Stimulated activated CD8-positive, alpha-beta memory T cell treated with anti-CD3 and anti-CD28 coated beads, Interleukin-7, amount 100 ng/mL, for 1 hour (primary cell): ENCODE measurements at places on chromosomes 3 and 15.

- no peak for DNase-seq
Observed at GRCh38 chr3:169509780-169510692, 153.5 kb downstream of the MECOM start.

- DNase-seq, result no peak
Observed at GRCh38 chr15:65653341-65653740, 31.6 kb downstream of the SLC24A1 start.

- no peak for DNase-seq
Observed at GRCh38 chr15:99502182-99502581, 63.6 kb upstream of the MEF2A start.

- DNase-seq, result no peak
Observed at GRCh38 chr3:52696830-52697631, 8.6 kb downstream of the GLT8D1 start.

GRCh38 chr15:98745179-98745578 lies 96.8 kb downstream of the IGF1R start:
- no peak for DNase-seq

DNA sequence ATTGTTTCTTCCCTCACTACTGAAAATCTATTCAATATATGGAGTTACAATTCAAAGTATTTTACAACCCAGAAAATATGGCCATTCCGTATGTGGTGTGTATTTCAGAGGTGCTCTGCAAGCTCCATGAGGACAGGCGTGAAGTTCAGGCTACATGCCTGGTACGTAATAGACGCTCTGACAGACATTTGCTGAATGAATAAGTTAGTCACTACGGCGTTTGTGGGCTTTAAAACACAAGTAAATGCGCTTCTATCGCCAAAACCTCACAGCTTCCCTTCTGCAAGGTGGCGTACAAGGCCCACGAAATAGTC lies 701 bp upstream of the TIPARP start:
- DNase-seq, result no peak

DNA sequence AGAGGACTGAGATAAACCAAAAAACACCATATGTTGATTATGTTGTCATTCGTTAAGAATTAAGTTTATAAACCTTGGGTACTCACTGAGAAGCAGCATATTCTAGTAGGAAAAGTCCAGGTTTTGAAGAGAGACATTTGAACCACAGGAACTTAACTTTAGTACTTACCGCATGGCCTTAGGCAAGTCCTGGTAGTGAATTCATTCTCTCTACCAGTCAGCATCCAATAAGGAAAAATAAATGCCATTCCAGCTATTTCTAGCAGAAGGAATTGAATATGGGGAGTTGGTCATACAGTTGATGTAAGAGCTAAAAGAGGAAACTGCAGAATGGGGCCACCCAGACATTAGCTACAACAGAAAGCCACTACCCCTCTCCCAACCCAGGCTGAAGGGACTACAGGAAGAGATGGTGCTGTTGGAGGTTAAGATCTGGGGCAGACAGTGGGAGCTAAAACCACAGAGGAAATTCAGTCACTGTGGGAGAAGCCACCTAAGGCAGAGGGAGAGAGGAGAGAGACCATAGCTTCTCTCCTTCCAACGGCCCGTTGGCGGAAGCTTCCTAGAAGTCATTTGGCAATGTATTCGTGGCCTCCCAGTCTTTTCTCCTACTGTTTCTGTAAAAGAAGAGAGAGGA lies 133.8 kb upstream of the RARB start:
- no peak for DNase-seq

GRCh38 chr15:62445244-62445643 lies 280.2 kb upstream of the C2CD4B start:
- no peak for DNase-seq

DNA sequence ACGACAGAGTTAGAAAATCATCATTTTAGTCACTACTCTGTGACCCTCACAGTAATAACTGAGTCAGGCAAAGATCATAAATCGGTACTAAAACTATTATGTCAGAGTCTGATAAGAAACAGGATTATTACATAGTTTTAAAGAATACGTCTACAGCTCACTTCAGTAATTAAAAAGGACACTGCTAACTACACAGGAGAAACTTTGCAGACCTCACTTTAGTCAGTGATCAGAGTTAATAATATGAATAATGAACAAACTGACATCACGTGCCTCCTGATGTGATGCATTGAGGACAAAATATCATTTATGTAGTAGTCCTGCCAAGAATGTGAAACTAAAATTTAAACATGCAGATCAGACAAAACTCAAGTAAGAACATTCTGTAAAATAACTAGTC lies 162.2 kb downstream of the PCCB start:
- DNase-seq, result no peak

- no peak for DNase-seq
Observed at GRCh38 chr3:126170073-126170777, 10.2 kb downstream of the ALDH1L1 start.

DNA sequence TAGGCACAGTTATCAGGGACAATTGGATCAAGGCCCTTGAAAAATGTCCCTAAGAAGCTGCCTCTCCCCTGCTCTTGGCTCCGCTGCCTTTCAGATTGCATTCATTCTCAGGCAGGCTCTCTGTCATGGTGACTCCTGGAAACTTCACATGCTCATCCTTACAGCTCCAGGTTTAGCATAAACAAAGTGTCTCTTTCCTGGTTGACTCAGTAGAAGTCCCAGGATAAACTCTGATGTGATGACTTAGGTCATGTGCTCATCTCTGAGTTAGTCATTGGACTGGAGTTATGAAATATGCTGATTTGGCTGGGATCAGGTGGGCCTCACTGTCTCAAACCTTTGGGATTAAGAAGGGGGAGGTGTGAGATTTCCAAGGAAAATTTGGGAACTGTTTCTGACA lies 243.8 kb downstream of the ZNF621 start:
- DNase-seq, result no peak

DNA sequence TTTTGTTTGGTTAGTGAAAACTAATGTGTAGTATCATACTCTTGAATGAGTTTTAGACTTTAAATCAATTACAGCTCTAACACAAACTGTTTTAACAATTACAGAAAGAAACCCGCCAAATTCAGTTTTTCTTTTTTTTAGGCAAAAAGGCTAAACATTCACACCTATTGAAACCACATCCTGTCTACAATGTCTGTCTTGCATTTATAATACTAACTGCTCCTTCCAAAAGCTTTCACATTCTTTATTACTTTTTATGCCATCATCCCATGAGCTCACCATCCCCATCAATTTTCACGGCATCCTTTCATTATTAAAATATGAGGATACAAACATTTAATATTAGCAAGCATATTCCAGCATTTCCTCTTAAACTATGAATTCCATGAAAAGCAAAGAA lies 593.3 kb downstream of the FOXP1 start:
- DNase-seq, result no peak

- DNase-seq, result no peak
Observed at GRCh38 chr3:64431526-64432091, 206.3 kb upstream of the PRICKLE2 start.
